ENCODE measurements at places on chromosomes 5 and 9. TPM values are rescaled to one million over a fixed set of nuclear protein-coding genes. Genes with fewer than 3 reads are reported as not detected.

The IER5L gene
- 24.3 TPM for total RNA-seq

The IFNA21 gene
- total RNA-seq, result not detected

The OR1K1 gene
- total RNA-seq, result not detected

The LCN9 gene
- total RNA-seq, result not detected

The REEP2 gene
- total RNA-seq, result 2.1 TPM

The EMB gene
- total RNA-seq, result not detected

The FBXL7 gene
- total RNA-seq, result 5.0 TPM

The ARHGEF39 gene
- total RNA-seq, result 16.9 TPM

The LTC4S gene
- total RNA-seq, result not detected

The EFNA5 gene
- 8.6 TPM for total RNA-seq

The ARID3C gene
- not detected for total RNA-seq

The PTGDS gene
- not detected for total RNA-seq

The KYAT1 gene
- 7.1 TPM for total RNA-seq

The ACTBL2 gene
- 6.7 TPM for total RNA-seq

The IRX2 gene
- not detected for total RNA-seq

All from H4 (cell line).